ENCODE measurements at places on chromosomes 13 and 19.

- DNase-seq: no peak
These were observed 1209.7 kb upstream of the PCDH9 start for GRCh38 chr13:68439817-68440216.

- no peak for DNase-seq
These were observed 1.6 kb downstream of the UBE2L5 start for GRCh38 chr13:30423891-30424290.

DNA sequence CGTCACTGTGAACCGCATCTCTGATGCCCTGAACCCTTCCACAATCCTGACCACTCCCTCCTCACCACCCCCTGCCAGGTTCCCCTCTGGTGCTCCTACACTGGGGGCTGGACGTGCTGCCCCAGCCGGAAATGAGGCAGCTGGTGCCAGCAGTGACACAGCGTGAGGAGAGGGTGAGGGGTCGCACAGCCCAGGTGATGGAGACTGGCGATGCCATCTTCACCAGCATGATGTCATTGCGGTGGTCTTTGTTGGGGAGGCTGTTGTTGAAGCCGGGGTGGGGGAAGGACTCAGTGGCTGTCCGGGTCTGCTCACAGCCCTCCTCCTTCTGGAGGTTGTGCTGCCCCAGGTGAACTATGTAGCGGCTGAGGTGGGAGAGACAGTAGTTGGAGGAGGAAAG lies 2.5 kb downstream of the KLK11 start:
- DNase-seq: no peak

GRCh38 chr19:58409010-58409790 lies 751 bp downstream of the ZNF584 start:
- no peak for DNase-seq

- DNase-seq: no peak
These were observed 46.4 kb downstream of the SOX1 start for GRCh38 chr13:112113348-112113747.

DNA sequence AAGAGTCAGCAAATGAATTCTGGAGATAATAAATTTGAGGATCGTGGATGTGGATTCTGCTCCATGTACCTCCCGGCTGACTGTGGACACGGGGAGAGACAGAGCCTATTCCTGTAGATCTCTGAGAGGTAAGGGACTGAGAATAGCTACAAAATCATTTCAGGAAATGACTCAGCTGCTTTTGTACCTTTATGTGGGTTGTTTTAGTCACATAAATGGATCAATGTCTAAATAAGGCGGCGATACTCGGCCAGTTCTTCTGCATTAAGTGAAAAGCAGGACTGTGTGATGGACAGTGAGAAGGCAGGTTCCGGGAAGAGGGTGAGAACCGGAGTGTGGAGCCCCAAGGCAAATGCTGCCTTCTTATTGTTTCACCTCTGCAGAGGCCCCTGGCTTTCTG lies 128.1 kb downstream of the EFNB2 start:
- DNase-seq: no peak

- DNase-seq: no peak
These were observed 492.0 kb downstream of the FGF9 start for GRCh38 chr13:22162889-22163288.

DNA sequence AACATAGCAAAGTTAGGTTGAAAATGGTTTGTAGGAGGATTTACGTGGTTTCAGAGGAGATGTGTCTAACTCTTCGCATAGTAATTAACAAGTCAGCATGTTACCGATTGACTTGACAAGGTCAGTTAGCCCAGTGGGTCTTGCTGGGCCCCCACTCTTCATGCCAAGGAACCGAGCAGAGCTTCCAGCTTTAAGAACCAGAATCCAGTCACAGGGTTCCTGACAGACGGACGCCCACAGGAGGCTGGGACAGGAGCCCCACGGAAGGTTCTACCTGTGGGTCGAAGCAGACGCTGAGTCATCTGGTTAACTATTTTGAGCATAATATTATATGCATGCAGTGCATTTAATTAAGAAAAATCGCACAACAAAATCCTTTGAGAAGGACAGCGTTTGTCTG lies 3.5 kb downstream of the TMEM255B start:
- no peak for DNase-seq
